ENCODE measurements at places on chromosomes 11 and 22. TPM values are rescaled to one million over a fixed set of nuclear protein-coding genes. Genes with fewer than 3 reads are reported as not detected.

GRCh38 chr11:108019870-108020540 is 11.3 kb downstream of the CUL5 start:
- DNase-seq: no peak

DNA sequence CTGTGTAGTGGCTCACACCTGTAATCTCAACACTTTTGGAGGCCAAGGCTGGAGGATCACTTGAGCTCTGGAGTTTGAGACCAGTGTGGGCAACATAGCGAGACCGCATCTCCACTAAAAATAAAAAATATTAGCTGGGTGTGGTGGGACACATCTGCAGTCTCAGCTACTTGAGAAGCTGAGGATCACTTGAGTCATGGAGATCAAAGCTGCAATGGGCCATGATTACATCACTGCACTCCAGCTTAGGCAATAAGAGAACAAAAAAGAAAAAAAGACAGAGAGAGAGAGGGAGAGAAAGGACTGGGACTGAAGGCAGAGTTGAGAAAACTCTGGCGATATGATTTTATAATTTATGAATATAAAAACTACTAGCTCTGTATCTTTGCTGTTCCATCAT is 473.1 kb downstream of the LRRC4C start:
- DNase-seq: no peak

DNA sequence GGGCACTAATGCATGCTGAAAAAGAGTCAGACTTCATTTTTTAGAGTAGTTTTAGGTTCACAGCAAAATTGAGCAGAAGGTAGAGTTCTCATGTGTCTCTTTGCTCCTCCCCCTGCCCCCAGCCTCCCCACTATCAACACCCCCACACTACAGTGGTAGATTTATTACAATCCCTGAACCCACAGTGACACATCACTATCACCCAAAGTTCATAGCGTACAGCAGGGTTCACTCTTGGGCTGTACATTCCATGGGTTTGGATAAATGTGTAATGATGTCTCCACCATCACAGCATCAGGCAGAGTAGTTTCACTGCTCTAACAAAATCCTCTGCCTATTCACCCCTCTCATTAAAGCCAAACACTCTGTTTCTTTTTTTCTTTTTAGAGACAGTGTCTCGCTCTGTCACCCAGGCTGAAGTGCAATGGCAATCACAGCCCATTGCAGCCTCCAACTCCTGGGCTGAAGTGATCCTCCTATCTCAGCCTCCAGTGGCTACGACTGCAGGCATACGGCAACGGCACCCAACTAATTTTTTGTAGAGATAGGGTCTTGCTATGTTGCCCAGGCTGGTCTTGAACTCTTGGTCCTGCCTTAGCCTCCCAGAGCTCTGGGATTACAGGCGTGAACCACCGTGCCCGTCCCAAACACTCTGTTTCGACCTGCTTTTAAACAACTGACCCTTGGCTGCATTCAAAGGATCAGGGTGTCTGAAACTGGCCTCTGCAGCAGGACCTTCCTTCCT is 4.1 kb downstream of the BEST1 start:
- no peak for DNase-seq

GRCh38 chr11:9089636-9090035 is 1.8 kb downstream of the SCUBE2 start:
- DNase-seq: no peak

DNA sequence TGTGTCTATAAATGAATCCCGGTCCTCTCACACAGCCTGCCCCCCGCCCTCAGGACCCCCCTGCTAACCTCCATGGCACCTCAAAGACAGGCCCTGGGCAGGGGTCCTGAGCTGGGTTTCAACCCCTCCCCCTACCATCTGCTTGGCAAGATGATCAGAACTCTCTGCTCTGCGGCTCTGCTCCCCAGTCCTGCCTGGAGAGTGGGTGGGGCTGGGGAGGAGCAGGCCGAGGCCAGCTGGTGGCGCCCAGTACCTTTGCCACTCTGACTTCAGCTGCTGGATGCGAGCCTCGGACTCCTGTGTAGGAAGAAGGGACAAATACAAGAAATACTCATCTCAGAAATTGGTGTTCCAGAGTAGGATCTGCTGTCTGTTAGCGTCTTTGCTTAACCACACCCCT is 15.0 kb downstream of the SUN2 start:
- DNase-seq: no peak

- no peak for DNase-seq
Measured at GRCh38 chr22:49925525-49926128, 7.2 kb downstream of the CRELD2 start.

- DNase-seq: no peak
Measured at GRCh38 chr22:44743247-44743646, 9.1 kb upstream of the ARHGAP8 start.

DNA sequence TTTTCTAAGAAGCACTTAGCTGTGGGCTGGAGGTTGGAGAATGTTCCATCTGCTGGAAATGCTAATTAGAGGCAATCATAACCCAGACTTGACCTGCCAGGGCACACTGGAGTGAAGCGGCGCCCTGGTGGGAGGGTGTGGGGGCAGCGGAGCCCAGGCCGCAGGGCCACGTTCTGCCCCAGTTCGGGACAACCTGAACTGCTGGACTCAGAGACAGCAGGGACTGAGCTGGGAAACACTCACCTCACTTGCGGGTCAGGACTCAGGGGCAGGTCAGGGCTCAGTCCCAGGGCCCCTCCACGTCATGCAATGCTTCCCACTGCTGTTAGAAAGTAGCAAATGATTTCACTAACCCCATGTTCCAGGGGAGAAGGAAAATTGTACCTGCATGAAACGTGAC is 316.4 kb downstream of the NTM start:
- DNase-seq: no peak

DNA sequence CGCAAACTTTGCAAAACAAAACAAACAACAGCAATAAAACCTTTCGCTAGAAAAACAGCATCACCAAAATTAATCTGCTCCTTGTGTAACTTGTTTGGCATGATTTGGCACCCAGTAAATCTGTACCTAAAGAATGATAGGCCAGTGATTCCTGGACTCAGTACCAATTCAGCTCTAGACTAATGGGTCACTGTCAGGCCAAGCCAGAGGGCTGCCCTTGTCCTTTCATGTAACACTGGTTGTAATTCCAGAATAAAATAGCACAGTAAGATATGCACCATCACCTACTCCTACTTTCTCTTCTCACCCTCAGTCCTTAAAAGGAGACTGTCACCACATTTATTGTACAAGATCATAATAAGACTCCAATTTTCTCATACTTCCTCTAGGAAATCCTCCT is 341.6 kb upstream of the PITPNB start:
- DNase-seq: no peak

DNA sequence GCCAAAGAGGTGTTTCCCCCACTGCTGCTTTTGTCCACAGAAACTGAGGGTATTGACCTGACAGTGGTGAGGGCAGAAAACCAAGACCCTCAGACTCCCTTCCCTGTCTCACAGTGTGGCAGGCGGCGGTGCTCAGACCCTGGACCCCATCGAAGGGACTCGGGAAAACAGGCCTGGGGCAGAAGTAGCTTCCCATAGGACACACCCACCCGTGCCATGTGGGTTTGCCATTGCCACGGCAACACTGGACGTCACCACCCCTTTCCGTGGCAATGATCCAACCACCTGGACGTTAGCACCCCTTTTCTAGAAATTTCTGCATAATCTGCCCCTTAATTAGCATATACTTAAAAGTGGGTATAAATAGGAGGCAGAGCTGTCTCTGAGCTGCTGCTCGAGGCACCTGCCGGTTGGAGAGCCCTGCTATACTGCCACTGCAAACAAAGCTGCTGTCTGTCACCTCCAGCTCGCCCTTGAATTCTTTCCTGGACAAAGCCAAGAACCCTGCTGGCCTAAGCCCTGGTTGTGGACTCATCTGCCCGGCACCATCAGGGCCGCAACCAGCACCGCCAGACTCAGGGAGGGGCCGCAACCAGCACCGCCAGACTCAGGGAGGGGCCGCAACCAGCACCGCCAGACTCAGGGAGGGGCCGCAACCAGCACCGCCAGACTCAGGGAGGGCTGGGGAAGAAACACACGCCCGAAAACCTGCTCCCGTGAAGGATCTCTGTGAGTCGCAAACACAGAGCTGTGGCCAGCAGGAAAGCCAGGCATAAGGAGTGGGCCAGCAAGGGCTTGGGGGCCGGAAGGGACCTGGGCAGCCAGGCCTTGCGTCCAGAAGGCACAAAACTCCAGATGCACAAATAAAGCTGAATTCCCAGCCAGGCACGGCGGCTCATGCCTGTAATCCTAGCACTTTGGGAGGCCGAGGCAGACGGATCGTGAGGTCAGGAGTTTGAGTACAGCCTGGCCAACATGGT is 10.4 kb downstream of the MLC1 start:
- DNase-seq: no peak

DNA sequence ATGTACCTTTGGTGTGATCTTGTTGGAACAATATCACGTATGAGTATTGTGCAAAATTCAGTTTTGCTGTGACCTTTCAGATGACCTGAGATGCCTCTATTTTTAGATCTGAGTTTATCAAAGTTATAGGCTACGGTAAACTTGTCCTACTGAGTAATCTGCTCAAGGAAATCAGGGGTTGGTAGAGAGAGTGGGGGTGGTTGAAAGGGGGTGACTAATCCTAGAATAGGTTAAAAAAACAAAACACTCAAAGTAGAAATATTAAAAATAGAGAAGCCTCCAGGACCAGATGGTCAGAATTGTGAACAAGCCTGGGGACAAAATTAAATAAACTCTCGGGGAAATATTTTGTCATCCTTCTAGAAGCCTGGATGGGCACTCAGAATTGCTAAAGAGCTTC is 59.9 kb upstream of the C11orf87 start:
- DNase-seq: no peak

- DNase-seq: no peak
Measured at GRCh38 chr11:117945047-117945810, 16.0 kb upstream of the TMPRSS13 start.

GRCh38 chr11:26777372-26777808 is 55.5 kb upstream of the SLC5A12 start:
- no peak for DNase-seq

- DNase-seq: no peak
Measured at GRCh38 chr11:130979386-130979972, 63.2 kb upstream of the SNX19 start.

DNA sequence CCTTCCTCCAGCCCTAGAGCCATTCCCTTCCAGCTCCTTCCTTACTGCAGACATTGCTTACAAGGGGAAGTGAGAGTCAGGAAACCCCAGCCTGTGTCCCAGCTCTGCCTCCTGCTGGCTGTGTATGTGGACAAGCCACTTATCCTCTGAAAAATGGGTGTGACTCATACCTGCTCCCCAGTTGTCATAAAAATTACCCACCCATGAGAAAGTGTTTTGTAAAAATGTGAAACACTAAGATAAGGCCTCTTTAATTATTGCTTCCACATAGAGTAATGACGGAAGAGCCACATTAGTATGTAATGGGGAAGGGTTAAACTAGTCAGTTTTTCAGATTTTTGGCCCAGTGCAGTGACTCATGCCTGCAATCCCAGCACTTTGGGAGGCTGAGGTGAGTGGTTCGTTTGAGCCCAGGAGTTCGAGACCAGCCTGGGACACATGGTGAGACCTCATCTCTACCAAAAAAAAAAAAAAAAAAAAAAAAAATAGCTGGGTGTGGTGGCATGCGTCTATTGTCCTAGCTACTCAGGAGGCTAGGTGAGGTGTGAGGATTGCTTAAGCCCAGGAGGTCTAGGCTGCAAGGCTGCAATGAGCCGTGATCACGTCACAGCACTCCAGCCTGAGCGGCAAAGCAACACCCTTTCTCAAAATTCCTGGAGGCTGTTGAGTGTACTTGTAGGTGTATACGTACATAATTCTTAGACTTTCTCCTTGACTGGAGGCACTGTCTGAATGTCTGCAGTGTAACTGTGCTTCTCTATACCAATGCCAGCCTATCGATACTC is 84.9 kb downstream of the CTTN start:
- no peak for DNase-seq

DNA sequence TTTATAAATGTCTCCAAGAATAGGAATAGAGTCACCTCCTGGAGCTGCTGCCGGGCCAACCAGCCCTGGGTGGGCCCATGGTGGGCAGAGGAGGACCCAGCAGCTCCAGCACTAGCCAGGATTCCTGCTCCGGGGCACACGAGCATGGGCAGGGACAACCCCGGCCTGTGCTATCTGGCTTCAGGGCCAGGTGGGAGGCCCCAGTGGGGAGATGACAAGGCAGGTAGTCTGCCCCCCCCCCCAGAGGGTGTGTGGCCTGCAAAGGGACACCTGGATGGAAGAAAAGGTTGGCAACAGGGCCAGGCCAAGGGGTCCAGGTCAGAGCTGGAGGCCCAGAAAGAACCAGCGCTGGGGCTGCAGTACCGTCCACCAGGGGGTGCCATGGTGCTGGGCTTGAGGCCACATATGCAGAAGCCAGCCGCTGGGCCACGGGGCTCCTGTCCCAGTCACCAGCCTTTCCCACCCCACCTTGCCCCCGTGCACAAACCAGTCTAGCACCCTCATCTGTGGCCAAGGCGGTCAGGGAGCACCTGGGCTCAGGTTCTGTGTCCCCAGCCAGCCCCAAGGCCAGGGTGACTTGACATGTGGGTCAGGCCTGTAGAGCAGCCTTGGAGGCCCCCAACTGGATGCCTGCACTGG is 3.4 kb downstream of the TSPAN32 start:
- no peak for DNase-seq

- DNase-seq: no peak
Measured at GRCh38 chr22:48944751-48945620, 882.7 kb downstream of the BRD1 start.

- no peak for DNase-seq
Measured at GRCh38 chr22:19823191-19823901, 31.3 kb downstream of the GNB1L start.

DNA sequence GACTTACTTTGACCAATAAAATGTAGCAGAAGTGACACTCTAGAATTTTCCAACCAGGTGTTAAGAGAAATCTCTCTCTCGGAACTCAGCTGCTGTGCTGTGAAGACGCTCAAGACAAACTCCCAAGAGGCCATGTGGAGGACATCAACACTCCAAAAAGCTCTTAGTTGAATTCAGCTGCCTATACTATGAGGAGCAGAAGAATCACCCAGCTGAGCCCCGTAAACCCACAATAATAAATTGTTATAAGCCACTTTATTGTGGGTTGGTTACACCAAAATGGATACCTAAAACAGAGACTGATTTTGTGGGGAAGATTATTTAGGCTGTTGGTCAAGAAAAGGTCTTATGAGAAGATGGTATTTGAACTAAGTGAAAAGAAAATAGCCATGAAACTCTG is 44.1 kb upstream of the FSHB start:
- no peak for DNase-seq

GRCh38 chr11:120658071-120658423 is 146.5 kb downstream of the GRIK4 start:
- DNase-seq: no peak

GRCh38 chr22:47164514-47165337 is 402.3 kb downstream of the TBC1D22A start:
- no peak for DNase-seq

- no peak for DNase-seq
Measured at GRCh38 chr11:103547024-103547423, 437.8 kb downstream of the DYNC2H1 start.

DNA sequence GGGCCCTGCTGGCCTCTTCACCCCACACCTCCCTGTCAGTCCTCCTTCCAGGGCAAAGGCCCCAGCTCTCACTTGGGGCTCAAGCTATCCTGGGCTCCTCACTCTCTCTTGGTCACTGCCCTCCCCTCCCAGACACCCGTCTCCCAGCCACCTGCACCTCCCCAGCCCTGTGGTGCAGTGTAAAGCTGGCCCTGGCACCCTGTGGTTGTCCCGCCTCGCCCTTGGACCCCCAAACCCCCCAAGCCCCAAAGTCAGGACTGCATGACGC is 16.8 kb upstream of the PPARA start:
- no peak for DNase-seq

Gene LRRC75B
- total RNA-seq: 5.3 TPM

Gene ADAMTS8
- 2.8 TPM for total RNA-seq

Gene C11orf91
- not detected for total RNA-seq

Measured in occipital lobe (tissue), 3 donors.